CD4-positive, alpha-beta T cell treated with Interleukin-15 for 1 hour (primary cell): ENCODE measurements at places on chromosomes 2 and 18.

GRCh38 chr18:45014047-45014501 is 333.4 kb downstream of the SETBP1 start:
- DNase-seq = no peak

DNA sequence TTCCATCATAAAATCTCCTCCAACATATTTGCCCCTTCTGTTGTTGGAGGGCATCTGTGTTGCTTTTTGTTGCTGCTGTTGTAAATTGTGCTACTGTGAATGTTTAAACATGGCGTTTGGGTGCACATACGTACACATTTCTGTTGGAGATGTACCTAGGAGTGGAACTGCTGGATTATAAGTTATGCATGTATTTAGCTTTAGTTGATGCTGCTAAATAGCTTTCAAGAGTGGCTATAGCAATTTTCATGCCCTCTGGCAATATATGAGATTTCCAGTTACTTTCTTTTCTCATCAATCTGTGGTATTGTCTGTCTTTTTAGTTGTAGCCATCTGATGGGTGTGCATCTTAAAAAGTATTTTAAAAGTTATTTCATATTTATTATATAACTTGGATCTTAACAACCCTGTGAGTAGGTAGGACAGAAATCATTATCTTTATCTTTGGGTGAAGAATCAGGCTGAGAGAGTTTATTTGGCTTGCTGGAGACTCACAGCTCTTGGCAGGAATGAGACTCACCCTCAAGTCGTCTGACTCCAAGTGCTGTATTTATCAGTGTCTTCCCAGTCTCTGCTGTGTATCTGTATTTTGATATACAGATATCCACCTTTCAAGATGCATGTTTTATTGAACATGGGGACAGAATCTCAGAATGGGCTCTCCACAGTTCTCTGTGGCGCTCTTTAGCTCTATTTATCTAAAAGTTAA is 16.9 kb downstream of the ZNF236 start:
- DNase-seq = no peak

GRCh38 chr2:179479947-179480346 is 215.3 kb upstream of the SESTD1 start:
- no peak for DNase-seq

DNA sequence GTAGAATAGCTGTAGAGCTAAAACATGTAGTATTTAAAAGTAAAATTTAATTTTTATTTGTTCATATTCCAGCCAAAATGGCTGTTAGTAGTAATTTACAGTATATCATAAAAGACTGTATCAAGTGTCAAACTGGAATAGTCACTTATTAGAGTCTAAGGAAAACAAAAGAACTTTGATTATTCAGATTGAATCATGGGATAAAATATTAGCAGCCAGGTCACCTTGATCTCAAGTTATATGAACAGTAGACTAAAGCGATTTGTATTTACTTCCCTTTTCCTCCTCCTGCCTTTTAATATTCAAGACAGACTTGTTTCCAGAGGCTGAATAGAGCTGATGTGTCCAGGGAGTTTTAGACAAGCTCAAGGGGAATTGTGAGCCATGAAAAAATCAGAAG is 54.4 kb downstream of the PMAIP1 start:
- DNase-seq = no peak

DNA sequence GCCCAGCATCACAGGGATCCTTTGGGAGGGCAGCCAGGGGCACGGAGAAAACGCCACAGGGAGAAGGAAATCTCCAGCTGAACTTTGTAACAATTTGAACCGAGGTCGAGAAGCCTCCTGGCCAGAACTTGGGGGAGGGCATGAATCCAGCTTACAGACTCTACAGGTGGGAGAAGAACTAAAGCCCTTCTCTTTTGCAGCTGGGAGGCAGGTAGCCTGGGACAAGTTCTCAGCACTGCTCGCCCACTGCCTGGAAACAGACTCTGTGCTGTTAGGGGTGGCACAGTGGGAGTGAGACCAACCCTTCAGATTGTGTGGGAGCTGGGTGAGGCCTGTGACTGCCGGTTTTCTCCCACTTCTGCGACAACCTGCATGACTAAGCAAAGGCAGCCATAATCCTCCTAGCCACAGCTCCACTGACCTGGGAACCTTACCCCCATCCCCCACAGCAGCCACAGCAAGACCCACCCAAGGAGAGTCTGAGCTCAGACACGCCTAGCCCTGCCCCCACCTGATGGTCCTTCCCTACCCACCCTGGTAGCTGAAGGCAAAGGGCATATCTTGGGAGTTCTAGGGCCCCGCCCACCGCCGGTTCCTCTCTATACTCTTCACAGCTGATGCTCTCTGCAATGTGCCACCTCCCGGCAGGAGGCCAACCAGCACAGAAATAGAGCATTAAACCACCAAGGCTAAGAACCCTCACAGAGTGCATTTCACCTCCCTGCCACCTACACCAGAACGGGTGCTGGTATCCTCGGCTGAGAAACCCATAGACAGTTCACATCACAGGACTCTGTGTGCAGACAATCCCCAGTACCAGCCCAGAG is 136.0 kb upstream of the SIX2 start:
- DNase-seq = no peak

GRCh38 chr2:103387888-103388287 is 626.1 kb downstream of the TMEM182 start:
- DNase-seq = no peak

DNA sequence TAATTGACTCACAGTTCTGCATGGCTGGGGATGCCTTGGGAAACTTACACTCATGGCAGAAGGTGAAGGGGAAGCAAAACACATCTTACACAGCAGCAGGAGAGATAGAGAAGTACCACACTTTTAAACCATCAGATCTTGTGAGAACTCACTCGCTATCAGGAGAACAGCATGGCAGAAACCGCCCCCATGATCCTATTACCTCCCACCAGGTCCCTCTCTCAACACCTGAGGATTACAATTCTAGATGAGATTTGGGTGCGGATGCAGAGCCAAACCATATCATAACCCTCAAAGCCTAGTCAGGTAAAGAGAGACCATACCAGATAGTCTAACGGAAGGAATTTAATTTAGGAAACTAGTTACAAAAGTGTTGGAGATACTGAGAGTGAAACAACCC is 182.6 kb upstream of the ACVR2A start:
- DNase-seq = no peak

GRCh38 chr2:239047861-239048260 is 200.0 kb downstream of the TWIST2 start:
- no peak for DNase-seq

DNA sequence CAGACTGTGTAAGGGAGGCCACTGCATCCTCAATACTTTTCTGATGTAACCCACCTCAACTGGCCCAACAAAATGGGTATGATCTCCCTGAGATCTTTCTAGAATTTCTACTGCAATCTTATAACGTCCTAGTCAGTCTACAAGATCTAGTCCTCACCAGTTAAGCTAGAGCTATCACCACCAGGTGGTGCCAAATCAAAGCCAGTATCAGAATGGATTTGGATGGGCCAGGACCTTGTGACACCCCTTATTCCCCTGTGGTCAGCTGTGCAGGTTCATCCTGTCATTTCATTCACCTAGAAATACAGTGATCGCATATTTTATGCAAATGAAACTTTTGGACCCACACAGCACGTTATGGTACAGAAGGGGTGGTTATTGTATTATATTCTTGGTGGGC is 90.3 kb downstream of the OLA1 start:
- DNase-seq = no peak

DNA sequence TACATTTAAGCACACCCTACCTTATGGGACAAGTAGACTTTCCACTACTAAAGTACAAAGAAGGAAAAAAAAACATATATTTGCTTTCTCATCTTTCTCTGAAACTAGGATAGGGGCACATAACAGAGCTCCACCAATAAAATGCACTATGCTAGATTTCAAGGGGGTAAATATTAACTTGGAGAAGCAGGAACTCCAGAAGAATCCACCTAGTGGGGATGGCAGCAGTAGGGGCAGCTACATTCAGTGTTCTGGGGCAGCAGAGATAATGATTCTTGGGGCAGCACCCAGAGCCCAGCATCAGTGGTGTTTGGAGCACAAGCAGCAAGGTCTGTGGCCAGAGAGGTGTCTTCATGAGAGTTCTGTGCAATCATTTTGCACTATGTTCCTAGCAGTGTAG is 64.7 kb downstream of the DTNB start:
- DNase-seq = no peak

DNA sequence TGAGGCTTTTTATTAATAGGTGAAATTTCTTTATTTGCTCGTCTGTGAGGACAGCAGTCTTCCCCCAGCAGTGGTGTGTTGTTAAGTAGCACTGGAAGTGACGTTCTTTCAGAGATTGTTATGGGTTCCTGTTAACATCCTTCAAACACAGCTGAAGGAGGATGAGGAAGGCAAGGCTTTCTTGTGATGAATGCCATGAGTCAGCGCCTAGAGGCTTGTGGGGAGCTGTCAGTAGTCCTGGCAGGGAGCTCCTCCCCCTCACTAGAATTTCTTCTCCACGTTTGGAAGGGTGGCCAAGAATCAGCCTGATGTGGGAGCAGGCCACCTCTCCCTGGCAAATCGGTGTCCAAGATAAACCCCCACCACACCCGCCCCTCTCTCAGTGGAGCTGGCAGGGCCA is 113.2 kb downstream of the ARHGEF4 start:
- DNase-seq = no peak

GRCh38 chr2:234300391-234300925 is 196.4 kb downstream of the ARL4C start:
- no peak for DNase-seq

DNA sequence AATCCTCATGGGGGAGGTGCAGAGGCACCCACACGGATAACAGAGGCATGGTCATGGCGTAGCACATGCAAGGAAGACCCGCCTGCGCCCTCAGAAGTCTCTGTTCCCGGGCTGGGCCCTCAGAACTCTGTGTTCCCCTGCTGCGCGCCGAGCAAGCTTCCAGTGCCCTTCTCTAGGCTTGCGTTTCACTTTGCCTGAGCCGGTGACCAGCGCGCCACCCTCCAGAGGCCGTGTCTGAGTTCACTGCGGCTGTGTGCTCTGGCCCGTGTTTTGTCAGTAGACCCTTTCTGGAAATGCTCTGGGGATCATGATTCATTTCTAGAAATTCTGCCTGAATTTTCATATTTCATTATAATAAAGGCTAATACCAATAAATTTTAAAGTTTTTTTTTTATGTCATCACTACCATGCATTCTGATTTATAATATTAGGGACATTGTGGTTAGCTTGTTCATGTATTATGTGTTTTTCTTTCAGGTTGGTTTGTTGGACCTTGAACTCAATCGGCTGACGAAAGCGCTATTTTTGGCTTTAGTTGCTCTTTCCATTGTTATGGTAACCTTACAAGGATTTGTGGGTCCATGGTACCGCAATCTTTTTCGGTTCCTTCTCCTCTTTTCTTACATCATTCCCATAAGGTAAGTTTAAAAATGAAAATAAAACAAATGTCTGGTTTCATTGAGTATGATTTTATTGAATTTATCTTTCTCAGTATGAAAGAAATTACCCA is 142.7 kb upstream of the NFATC1 start:
- DNase-seq = no peak

DNA sequence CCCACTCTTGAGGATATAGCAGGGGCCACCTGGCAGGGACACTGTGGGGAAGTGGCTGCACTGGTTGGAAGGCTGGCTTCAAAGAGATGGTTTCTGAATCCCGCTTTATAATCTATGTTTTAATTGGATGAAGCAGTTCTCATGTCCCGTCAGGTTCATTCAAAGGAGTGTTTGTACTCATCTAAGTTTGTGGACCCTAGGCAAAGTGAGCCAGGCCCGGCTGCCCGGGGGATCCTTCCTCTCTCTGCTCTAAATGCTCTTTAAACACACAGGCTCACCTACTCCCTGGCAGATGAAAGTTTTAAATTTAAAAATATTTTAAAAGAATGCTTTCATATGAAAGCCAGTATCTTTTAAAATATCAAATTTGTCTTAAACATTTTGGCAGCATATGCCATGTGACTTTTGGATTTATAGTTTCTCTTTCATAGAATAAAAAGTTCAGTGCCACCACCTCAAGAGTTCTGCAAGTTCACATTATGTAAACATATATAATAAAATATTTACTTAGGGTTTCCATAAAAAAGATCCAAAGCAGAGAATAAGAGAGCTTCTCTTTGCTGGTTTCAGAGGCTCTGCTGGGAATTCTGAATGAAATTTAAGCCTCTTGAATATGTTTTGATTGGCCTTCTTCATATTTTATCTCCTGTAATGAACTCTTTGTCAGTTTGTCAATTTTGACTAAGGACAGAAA is 143.5 kb upstream of the ALPP start:
- no peak for DNase-seq

GRCh38 chr2:105287692-105288091 is 41.8 kb downstream of the TGFBRAP1 start:
- no peak for DNase-seq

DNA sequence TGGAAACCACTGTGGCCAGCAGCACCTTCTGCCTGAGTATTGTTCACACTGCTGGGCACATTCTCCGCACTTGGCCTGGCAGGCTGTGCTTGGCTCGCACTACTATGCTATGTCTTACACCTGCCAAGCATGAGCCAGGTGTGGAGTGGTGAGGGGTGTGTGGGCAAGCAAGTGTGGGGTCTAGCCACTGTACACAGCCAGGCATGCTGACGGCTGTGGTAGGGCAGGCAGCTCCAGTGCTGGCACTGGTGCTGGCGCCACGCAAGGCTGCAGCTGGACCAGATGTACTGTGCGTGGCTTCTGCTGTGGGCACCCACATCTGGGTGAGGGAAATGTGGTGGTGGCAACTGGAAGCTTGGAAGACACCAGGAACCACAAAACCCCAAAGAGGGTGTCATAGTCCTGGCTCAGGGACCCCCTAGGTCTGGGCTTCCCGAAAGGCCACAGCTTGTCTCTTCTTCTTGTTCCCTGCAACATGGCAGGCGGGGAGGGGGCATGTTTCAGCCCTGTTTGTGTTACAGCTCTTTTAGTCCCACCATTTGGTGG is 101.5 kb downstream of the ALMS1 start:
- DNase-seq = no peak

DNA sequence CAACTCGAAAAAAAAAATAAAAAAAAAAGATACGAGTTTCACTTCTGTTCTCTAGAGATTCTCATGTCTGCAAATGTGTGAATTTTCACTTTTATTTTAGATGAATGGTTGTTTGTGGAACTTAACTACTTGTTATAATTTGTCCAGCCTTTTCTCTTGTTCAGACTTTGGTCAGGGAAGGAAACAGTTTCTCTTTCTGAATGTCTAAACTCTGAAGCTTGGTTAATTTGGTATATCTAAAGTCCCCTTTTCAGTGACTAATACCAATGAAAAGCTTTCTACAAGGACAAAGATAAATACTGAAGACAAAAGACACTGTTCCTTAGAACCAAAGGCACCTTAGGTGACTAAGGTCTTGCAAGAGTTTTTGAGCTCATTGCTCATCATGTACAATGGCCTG is 144.4 kb upstream of the PIEZO2 start:
- DNase-seq = no peak

DNA sequence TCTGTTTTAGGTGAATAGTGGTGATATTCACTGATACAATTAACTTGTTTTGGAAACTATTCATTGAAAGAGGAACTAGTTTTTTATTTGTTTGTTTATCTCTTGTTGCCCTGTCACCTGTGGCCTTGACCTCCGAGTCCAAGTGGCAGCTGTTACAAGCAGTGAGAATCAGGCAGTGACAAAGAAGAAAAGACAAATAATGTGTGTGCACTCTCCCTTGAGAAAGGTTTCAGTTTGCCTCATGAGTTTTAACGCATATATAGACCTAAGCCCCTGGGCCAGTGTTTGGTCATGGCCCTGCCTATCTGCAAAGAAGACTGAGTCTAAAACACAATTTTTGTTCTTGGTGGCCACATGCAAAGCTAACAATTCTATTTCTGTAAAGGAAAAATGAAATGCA is 15.3 kb downstream of the KYNU start:
- DNase-seq = no peak

GRCh38 chr2:23429036-23429435 is 44.1 kb downstream of the KLHL29 start:
- no peak for DNase-seq
